ENCODE measurements at places on chromosomes 7 and 10.

DNA sequence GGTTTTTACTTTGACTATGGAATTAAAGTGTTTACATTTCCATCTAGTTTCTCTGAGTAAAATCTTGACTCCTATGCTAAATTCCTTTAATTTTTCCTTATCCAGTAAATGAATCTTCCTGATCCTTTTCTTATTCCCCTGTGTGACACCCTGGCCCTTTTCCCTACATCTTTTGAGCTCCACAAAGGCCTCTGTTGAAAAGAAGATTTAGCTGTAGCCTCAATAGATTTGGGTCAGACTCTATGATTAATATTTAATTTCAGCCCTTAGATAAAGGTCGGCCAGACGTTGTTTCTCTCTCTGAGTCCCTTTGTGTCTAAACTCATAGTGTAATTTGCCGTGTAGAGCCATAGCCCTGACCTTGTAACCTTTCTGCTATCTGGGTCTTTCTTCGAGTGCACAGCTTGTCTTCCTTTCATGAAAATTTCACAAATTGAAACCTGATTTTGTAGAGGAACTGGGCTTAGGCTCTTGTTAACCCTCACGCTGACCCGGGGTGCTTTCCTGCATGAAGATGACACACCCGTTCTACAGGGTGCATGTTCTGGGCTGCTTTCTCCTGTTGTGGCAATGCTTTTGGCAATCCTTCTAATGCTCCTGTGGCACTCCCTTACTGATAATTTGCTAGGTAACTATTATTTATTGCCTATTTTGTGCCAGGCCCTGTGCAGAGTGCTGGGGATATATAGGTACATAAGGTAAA is 21.2 kb downstream of the LSMEM1 start:
- DNase-seq: no peak

DNA sequence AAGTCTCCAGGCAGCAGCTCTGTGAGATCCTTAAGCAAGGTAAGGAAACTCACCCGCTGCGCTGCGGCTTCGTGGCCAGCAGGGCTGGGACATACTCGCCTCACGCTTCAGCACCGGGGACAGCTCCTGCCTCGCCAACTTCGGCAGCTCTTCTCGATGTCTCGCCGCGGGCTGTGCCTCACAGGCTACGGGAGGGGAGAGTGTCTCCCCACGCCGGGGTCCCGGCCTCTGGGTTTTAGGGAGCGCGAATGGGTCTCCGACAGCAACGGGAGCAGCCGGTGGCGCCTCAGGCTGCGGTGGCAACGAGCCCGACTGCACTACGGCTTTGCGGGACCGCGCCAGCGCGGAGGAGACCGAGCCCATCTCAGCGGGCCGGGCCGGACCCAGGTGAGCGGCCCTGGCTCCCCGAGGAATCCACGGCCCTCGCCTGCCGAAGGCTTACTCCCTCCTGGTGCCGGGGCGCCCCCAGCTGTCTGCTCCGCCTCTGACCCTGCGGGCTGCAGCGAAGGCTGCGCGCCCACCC is 62.4 kb downstream of the LSM5 start:
- no peak for DNase-seq

DNA sequence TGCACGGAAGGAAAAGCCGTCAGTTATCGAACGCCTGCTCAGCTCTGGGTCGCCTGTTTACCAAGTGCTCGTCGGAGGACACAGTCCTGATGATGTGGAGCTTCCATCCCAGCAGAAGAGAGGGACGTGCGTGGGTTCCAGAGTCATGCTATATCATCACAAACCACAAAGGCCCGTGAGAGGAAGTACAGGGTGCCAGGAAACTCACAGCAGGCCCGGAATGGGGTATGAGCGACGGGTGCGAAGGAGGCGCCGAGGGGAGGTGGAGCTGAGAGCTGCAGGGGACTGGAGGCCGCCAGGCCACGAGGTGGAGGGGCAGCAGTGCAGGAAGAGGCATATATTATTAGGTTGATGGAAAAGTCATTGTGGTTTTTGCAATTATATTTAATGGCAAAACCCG is 102.5 kb downstream of the ACTR3B start:
- no peak for DNase-seq

DNA sequence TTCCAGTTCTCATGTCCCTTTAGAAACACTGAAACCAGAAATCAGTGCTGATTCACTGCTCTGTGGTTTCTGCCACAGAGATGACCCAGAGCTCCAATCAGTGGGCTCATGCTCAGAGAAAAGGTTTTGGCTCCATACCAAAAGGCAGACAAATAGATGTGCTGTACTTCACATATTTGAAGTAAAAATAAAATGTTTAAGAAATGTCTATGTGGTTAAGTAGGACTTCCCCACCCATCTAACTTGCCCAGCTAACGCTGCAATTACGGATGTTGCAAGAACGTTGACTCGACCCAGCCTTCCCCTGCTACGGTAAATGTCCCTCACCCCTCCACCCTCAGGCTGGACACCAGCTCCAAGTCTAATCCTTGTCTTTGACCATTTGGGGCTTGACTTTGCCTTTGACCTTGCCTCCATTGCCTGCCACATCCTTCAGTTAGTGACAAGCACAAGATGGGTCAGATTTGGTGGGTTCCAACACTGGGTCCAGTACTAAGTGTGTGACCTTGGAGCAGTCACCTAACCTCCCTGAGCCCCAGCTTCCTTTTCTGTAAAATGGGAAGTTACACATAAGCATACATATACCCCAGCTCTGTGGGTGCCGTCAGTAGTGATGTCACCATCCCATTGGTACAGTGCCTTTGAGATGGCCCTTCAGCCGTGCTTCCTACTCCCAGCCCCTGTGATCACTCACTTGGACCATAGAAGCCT is 95.8 kb downstream of the CHST15 start:
- no peak for DNase-seq

DNA sequence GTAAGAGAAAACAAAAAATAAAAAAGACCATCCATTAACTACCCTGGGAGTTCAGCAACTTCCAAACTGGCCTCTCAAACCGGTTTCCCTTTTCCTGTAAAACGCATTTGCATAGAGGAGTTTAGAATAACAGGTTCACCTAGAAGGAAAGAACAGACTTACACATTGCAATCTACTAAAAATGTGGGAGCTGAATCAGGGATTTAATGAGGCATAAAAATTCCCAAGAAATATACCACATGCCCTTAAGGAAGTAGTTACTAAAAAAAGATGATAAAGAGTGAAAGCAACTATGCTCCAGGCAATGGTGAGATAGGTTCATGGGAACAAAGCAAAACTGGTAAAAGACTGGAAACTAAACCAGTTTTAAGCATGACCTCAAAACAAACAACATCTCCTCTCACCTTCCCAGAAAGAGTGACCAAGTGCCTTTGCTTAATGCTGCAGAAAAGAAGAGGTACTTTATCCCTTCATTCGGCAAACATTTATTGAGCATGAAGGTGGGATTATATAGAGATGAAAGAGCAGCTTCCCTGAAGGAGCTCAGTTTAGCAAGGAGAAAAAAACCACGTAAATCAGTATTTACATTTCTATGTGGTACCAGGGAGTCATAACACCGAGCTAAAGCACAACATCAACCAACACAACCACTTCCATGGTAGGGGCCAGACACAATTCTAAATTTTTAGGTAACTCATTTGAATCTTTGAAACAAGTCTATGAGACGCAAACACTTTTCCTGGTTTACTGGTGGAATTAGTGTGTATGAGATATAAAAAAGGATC is 152.8 kb downstream of the SGMS1 start:
- no peak for DNase-seq

DNA sequence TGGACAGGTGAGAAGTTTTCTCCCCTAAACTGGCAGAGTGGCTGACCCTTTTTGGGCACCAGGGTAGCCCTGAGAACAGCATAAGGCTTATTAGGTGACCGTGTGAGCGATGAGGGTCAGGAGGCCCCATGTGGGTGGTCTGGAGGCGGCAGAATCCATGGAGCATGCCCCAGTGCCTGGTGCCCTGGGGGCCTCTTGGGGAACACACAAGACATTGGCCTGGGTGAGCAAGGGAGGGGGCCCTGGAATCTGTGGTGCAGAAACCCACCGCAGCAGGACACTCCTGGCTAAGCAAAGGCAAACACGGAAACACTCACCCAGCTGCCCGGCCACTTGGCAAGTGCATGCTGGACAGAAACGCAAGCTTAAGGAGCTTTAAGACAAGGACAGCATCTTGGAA is 29.5 kb downstream of the YKT6 start:
- DNase-seq: no peak

- DNase-seq: no peak
Measured at GRCh38 chr10:11265484-11265883, 247.8 kb downstream of the CELF2 start.

DNA sequence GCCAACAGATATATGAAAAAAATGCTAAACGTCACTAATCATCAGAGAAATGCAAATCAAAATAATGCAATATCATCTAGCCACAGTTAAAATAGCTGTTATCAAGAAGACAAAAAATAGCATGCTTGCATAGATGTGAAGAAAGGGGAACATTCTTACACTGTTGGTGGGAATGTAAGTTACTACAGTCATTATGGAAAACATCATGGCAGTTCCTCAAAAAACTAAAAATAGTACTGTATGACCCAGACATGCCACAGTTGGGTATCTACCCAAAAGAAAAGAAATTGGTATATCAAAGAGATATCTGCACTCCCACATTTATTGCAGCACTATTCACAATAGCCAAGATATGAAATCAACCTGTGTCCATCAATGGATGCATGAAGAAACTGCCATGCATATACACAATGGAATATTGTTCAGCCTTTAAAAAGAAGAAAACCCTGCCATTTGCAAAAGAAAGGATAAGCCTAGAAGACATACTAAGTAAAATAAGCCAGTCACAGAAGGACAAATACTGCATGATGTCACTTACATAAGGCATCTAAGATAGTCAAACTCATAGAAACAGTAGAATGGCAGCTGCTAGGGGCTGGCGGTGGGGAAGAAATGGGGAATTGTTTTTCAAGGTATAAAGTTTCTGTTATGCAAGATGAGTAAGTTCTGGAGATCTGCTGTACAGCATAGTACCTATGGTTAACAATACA is 107.0 kb downstream of the PTPN20 start:
- no peak for DNase-seq

- no peak for DNase-seq
Measured at GRCh38 chr7:25966469-25966868, 185.5 kb upstream of the NFE2L3 start.

- DNase-seq: no peak
Measured at GRCh38 chr10:28186461-28186860, 116.4 kb downstream of the MPP7 start.

DNA sequence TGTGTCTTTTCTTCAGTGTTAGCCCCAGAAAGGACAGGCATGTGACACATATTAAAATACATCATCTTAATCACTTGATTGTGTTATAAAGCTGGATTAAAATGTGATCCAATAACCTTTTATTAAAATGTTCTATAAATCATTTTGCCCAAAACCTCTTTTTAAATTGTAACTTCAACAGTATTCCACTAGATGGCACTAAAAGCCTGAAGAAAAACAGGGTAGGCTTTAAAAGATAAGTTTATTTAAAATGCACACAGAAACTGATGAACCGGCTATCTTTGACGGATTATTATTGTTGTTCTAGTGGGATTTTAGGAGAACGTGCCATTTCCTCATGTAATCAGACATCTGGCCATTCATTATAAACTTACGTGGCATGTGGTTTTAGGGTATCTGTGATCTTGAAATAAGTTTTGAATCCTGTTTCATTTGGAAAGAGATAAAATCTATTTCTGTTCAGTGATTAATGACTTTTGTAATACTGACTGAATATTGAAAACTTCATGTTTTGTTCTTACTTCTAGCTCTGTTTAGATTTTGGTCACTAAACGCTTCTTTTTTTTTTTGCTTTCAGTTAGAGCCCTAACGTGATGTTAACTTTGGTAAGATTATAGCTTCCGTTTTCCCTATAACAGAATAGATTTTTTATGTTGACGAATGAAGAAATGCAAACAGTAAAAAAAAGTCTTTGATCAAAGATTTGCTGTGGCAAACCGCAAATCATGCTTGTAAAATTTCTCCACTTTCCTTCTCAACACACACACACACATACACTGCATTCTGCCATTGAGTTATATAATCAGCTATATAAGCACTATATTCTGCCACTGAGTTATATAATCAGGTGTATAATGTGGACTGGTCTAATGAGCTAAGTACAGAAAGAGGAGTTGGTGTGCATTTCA is 13.6 kb downstream of the VPS50 start:
- DNase-seq: peak; percentile 51

DNA sequence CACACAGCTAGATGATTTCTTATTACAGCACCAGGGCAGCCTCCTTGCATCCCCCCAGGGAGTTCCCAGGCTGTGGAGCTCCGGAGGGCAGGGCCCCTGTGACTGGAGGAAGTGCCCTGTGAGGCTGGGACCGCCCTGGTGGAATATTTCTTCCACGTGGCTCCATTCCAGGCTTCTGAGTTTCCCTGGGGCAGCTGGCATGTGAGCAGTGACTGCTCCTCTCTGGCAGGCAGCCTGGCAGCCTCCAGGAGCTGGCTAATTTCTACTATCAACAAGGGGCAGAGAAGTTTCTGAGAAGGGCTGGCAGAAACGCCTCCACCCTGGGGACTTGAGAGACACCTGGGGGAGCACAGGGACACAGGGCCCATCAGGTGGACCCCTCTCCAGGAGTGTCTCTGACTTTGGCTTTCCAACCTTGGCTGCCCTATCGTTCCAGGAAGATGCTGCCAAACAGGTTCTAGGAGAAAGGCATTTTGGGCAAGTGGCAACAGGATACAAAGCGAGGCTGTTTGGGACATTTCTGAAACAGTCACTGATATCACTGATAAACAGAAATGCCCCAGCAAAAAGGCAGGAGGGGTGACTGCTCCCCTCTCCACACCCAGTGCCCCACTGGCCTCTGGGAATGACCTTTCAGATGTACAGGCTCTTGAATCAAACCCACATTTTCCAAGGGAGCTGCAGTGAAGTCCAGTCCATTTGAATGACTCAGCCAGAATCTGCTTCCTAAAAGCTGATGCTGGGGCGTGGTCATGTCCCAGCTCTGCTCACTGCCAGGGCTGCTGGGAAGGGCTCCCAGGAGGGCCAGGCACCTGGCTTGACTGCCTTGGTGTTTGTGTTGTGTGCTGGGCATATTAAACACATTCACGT is 16.1 kb downstream of the MYOF start:
- DNase-seq: peak; percentile 81

DNA sequence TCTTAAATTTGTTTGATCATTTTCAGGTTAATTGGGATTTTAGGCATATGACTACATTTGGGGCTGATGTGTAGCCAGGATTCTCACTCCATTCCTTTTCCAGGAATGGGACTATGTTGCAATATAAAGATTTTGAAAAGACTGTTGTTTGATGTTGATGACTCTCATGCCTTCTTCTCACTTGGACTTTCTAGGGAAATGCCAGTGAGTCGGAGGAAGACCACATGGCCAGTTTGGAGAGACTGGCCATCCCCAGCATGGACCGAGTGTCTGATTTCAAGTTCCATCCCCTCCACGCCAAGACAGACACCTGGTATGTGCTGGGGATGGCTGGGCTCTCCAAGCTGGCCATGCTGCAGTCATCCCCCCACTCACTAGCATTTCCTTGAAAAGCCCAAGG is 5.5 kb downstream of the IGFBP3 start:
- no peak for DNase-seq

- no peak for DNase-seq
Measured at GRCh38 chr7:116776046-116776445, 86.3 kb upstream of the CAPZA2 start.

- no peak for DNase-seq
Measured at GRCh38 chr7:1543826-1544177, 12.2 kb downstream of the TMEM184A start.

- DNase-seq: no peak
Measured at GRCh38 chr10:76432016-76433012, 1000.9 kb downstream of the LRMDA start.
